Islet precursor cell (in vitro differentiated cells): ENCODE measurements at places on chromosomes 16 and 17.

DNA sequence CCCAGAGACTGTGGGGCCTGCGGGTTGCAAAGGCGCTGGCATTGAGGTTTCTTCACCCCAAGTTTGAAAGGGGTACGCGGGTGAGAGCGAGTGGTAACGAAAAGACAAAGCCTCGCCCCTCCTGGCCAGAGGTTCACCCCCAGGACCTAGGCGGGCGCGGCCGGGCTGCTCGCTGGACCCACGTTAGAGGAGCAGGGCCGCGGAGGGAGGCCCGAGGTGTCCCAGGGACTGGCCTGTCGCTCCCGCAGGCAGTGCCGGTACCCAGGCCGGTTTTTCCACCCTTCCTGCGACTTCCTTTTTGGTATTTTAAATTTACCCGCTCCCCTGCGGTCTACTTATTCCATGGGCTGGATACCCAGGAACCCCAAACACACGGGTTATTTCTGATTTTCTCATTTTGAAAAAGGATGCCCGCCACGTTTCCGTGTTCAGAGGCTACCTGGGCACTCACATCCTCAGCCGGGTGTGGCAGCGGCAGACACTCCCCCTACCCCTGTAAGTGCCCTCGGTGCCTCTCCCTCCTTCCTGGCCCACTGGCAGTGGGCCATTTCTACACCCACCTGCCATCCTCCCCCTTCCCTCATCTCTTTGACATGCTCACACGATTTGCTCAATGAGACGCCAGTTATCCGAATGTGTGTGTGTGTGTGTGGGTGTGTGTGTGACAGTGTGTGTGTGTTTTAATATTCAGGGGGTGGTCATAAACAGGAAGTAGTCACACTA lies 1.6 kb upstream of the FOXL1 start:
- DNase-seq: no peak

GRCh38 chr17:59186850-59187249 lies 23.0 kb upstream of the SMG8 start:
- peak; percentile 40 for DNase-seq

GRCh38 chr16:79473456-79473855 lies 127.1 kb downstream of the MAF start:
- no peak for DNase-seq

GRCh38 chr16:86431540-86431939 lies 78.8 kb upstream of the FOXF1 start:
- DNase-seq: peak; percentile 77

- DNase-seq: no peak
Measured at GRCh38 chr16:252366-253337, 18.0 kb downstream of the FAM234A start.

DNA sequence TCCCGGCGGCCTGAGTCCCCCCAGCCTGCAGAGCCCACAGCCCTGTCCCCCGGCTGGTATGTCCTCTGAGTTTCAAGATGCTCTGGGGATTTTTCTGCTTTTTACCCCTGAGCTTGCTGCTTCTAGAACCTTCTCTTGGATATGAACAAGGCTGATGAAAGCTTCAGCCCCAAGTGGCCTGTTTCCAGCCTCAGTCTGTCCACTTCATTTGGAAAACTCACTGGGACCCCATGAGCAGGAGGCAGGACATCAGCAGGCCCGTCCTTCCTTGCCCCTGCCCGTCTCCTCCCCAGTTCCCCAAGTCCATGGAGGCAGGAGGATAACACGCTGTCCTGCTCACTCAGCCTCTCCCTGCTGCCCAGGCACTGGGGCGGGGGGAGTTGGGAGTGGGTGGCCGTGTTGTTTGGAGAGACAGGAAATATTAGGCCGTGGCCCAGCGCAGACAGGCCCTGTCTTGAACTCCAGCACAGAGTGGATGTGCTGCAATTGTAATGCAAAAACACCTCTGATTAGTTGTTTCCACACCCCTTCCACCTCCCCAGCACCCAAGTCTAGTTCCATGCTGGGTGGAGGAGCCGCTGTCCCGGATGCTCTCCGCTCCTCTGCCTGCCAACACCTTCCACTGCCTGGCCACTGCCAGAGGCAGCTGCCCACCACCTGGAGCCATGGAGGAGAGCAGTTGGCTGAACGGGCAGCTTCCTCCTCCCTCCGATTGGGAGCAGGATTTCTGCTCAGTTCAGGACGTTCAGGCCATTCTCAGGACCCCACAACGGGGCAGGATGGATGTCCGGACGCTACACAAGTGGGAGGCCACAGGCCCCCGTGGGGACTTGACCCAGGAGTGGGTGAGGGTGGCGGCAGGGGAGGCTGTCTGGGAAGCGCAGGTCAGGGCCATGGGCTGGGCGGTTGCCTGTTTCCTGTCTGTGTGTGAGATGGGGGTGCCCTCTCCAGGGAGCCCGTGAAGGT lies 216.9 kb upstream of the GSE1 start:
- peak; percentile 68 for DNase-seq

DNA sequence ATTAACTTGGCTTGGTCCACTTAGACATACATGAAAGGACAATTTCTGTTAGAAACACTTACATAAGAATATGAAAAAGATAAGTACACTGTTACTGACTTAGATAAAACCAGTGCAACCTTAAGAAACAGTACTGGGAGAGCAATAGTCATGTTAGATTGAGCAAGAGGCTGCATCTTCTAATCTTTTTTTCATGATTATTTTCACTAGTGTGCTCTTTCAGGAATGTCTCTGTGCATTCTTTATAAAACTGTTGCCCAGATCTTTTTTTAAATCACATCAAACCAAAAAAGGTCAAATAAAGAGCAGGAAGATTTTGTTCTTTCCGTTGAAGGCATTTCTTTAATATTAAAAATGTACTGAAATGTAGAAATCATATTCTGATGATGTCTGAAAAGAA lies 100.7 kb upstream of the AXIN2 start:
- DNase-seq: no peak

- no peak for DNase-seq
Measured at GRCh38 chr16:21620592-21620991, 21.2 kb downstream of the METTL9 start.

DNA sequence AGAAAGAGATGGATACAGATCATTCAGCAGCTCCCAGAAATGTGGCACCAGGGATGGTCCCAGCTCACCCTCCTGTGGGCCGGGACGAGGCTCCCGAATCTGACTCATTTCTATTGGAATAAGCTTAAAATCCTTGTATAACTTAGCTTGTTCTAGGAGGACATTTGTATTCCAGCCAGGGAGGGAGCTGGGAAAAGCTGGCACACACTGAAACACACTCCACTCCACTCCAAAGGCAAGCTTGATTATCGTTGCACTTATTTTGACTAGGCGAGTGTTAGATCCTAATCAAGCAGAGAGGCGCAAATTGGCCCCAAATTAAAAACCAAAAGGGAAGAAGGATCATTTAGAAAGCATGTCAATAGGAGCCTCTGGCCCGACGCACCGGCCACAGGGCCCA lies 339.5 kb downstream of the HS3ST4 start:
- no peak for DNase-seq

GRCh38 chr17:8447799-8448198 lies 12.1 kb downstream of the NDEL1 start:
- DNase-seq: peak; percentile 87

- DNase-seq: no peak
Measured at GRCh38 chr17:82924214-82924613, 84.4 kb upstream of the ZNF750 start.

DNA sequence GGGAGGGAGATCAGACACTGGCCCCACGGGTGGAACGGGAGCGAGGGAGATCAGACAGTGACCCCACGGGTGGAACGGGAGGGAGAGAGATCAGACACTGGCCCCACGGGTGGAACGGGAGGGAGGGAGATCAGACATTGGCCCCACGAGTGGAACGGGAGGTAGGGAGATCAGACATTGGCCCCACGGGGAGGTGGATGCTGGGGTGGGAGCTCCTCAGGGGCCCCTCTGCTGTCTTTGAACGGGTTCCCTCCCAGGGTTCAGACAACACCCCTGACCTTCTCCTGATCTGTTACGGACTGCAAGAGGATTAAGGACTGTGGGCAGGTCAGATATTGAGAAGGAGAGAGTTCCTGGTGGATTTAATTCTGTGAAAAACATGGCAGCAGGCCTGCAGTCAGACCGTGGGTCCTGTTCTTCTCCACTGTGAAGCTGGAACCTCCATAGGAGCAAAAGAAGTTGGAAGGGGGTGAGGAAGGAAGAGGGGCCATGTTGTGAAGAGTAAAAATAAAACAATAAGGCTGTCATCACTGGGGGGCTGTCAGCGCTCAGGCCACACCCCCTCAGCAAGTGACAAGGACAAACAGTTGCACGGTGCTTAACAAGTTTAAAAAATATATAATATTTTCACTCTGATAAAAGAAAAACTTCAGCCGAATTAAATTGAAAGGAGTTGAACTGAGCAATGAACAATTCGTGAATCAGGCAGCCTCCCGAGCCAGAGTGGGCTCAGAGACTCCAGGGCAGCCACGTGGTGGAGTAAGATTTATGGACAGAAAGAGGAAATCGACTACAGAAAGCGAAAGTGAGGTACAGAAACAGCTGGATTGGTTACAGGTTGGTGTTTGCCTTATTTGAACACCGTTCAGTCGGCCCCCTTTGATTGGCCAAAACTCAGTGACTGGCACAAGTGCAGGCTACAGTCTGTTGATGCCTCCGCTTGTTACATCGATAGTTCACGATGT lies 348.7 kb upstream of the TNRC6C start:
- peak; percentile 40 for DNase-seq

DNA sequence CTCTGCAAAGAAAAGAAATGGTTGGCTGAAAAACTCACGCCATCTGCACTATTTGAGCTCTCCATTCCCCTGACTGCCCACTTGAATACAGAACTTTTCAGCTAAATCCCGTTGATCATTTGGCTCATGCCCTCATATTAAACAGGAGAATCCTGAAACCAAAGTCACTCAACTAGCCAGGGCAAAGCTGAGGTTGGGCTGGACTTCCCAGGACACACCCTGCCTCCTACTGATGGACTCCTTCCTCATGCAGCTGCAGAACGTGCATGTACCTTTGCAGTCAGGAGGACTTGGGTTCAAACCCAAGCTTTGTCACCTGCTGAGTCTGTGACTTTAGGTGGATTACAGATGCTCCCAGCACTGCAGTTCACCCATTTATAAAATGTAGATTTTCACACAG lies 7.7 kb downstream of the ASIC2 start:
- no peak for DNase-seq

DNA sequence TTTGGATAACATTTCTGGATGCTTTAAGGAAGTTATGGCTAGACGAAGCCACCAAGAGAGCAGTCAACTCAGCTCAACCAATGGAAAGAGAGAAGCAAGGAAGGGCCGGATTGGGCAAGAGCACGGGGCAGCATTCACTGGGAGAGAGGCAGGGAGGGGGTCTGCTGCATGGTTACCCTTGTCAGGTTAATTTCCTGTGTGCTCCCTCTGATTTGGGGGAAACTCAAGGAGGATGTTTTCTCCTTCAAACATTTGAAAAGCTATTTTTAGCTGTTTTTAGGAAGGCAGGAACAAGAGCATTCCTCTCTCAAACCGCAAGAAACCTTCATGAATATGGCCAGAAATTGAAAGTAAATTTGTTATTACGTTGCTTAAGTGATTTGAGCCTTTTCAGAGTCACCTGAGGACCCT lies 118.5 kb upstream of the ZFHX3 start:
- no peak for DNase-seq

DNA sequence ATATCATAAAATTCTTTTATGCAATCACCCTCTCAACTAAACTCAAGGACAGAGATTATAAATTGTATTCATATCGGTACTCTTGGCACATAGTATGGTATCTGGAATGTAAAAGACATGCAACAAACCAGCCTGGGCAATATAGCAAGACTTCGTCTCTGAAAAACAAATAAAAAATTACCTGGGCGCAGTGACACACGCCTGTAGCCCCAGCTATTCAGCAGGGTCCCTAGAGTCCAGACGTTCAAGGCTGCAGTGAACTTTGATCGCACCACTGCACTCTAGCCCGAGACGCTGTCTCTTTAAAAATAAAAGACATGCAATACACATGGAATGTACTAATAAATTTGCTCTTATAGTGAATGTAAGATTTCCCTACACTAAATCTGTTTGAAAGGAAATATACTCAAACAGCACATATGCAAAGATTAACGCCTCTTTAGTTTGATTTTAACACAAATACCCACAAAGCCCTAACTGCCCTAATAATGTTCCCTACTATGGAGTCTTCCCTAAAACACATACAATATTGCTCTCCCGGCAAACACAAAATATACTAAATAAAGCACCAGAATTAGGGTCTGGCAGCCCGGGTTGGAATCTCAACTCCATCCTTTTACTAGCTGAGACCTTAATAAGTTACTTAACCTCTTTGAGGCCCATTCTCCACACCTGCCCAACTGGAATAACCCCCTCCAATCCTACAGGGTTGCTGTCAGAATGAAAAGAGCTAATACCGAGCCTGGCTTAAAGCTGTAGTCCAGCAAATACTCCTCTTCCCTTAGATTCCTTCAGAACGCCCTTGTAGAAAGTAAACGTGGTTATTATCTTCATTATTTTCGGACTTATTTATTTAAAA lies 1.2 kb downstream of the ABCA5 start:
- no peak for DNase-seq

GRCh38 chr16:88972349-88972748 lies 4.7 kb downstream of the CBFA2T3 start:
- no peak for DNase-seq

DNA sequence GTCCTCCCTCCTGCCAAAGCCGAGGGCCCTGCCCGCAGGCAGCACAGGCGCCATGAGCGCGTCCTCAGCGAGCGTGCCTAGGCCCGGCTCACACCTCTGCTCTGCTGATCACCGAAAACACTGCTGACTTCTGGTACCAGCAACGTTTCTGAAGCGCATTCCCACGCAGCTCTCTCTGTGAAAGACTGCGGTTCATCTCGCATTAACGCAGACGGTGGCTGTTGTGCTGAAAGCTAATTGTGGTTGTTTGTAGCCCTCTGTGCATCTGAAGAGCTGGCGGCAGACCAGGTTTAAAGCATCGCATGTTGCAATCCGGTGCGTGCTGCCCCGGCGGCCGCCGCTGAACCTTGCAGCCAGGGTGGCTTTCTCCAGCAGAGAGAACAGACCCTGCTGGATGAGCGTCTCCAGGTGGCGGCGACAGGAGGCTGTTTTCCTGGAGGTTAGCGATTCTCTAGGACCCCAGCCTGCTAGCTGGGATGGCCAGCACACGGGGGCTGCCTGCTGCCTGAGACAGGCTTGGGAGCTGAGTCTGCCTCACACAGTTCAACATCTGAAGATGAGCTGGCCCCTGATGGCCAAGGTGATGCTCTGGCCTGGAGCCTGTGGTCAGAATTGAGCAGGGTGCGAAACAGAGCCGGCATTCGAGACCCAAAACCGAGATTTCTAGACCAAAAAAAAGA lies 49.8 kb upstream of the CHMP6 start:
- DNase-seq: no peak
